ENCODE measurements at places on chromosomes 5 and 9.

GRCh38 chr5:98363157-98363556 lies 410.3 kb upstream of the RGMB start:
- no peak for DNase-seq

GRCh38 chr9:68925175-68925574 lies 88.7 kb downstream of the PRKACG start:
- DNase-seq = no peak

GRCh38 chr9:89662718-89663613 lies 58.2 kb downstream of the GADD45G start:
- DNase-seq = no peak

GRCh38 chr5:160959804-160960203 lies 107.8 kb upstream of the ATP10B start:
- DNase-seq = no peak

- DNase-seq = peak; percentile 95
These were observed 13.4 kb upstream of the GRHPR start for GRCh38 chr9:37408933-37409710.

DNA sequence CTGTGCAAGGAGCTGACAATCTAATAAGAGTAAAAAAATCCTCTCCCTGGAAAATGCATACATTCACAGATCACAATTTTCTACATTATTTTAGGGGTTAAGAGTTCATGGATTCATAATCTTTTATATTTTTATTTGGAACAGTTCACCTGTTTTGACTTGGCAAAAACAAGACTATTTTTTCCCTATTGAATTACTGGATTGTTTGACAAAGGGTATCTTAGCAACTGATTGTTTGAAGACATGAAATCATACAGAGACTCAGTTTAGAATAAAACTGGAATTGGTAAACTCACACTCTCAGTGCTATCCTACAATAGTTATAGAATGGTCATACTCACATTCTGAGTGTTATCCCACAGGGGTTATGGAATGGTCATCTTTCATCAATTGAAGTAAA lies 358.2 kb upstream of the PTGER4 start:
- no peak for DNase-seq

DNA sequence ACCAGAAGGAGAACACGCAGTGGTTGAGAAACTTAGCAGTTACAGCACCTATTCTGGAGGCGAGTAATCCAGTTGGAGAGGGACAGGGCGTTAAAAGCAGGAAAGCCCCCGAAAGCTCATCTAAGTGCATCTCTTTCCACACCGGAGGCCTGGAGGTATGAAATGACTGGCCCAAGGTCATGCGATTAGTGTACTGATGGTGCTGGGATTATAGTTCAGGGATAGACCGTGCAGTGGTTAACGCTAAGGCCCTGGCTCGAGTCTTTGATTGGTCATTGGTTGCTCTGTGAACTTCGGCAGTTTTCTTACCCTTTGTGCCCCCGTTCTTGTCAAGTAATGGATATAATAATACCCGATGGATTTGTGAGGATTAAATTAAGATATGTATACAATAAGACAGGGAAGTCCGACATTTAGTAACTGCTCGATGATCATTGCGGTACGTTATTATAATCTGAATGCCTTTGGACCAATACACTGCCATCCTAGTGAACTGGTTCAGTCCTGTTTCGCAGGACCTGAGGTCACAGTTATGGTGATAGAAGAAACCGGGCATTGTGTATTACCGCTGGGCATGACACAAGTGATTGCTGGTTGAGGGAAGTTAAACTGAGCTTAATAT lies 960 bp downstream of the CANX start:
- peak; percentile 8 for DNase-seq

GRCh38 chr5:95915999-95916686 lies 45.5 kb downstream of the ELL2 start:
- no peak for DNase-seq

DNA sequence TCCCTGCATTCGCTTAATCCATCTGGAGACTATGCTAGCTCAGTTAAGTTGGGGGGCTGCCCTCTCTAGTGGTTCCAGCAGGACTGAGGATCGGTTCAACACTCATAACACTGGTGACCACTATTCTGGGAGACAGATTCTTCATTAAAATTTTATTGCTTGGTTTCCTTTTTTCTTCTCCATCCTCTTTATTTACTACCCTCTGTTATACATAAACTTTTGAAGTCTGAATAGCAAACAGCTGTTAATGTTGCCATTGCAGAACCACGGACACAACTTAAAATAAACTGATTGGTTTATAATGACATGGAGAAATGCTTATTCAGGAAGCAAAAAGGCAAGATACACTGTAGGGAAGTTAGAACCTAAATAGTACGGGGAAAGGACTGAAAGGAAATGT lies 22.1 kb downstream of the IQGAP2 start:
- DNase-seq = no peak
